Fibroblast of lung (primary cell): ENCODE measurements at places on chromosomes 1 and 21.
A peak's percentile ranks its signal among the peaks of the same experiment; 100 is the strongest.

- peak; percentile 98 for DNase-seq
Measured at GRCh38 chr1:78279051-78279450, 211.7 kb upstream of the PTGFR start.

DNA sequence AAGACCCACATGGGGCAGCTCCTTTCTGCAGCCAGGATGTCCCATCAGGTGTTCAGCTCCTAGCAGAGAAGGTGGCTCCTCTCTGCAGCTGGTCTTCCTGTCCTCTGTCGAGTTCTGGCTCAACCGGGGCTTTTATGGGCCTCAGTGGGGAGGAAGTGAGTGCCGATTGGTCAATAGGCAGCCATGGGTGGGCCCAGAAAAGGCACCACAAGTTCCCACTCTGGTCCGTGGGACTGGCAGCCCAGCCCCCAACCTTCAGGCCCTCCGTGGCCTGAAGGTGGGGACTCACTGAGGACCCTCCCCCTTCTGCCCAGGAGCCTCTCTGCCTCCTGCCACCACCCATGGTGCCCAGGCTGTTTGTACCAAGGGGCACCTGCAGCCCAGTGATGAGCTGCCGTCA, 161.7 kb upstream of the DUSP10 start:
- no peak for DNase-seq

DNA sequence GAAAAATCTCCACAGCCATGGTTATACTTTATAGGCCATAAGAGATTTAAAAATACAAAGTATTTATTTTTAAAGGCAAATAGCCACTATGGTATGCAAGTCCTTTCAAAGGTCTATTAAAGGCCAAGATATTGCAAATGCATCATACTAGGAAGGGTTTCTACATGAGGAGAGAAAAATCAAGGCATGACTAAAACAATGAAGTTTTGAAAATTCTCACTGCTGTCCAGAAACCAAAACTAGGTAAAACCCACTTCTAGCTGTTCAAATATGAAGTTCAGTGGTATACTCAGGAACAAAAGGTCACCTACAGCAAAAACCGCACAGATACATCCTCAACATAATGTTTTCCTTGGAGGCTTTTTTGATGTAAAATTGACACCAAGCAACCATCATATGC, 75.0 kb downstream of the EPS15 start:
- no peak for DNase-seq

GRCh38 chr1:210342986-210343780, 14.5 kb downstream of the HHAT start:
- no peak for DNase-seq

GRCh38 chr1:2294033-2294724, 66.1 kb downstream of the SKI start:
- DNase-seq, result peak; percentile 50

DNA sequence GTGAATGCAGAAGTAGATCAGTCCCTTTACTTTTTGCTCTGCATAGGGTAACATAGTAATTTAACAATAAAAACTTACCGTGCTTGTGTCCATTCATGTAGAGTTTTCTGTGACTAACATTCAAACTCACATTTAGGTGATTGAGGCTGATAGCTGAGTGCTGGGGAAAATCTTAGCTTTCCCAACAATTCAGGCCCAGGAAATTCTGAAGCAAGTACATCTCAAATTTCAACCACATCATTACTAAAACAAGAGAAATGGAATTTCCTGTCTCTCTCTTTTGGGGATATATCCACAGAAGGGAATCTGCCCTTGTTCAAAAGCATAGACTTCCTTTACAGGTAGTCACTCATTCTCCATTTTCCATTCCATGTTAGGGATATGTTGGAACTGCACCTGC, 33.1 kb upstream of the C1orf146 start:
- DNase-seq, result peak; percentile 89

GRCh38 chr1:26690576-26691031, 5.2 kb upstream of the ARID1A start:
- DNase-seq, result peak; percentile 38

- no peak for DNase-seq
Measured at GRCh38 chr1:46603481-46603857, 599 bp downstream of the MKNK1 start.

- peak; percentile 86 for DNase-seq
Measured at GRCh38 chr1:12457771-12458170, 160.2 kb downstream of the DHRS3 start.
